ENCODE measurements at places on chromosomes 13 and 19.

- DNase-seq, result no peak
These were observed 50.0 kb upstream of the WDFY2 start for GRCh38 chr13:51534041-51534817.

DNA sequence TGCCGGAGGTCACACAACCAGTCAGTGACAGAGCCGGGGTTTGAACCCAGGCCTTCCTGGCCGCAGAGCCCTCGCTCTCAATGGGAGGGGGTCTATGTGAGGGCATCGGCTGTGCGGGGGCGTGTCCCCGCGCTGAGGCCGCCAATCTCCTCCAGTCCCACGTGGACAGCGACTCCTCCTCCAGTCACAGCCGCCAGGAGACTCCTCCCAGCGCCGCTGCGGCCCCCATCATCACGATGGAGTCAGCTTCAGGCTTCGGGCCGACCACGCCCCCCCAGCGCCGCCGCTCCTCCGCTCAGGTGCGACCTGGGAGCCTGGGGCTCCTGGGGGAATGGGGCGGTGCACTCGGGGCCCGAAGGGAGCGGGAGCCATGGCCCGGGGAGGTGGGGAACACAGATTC, 6.0 kb downstream of the SPRED3 start:
- DNase-seq, result peak; percentile 51

GRCh38 chr19:38669552-38669951, 22.1 kb downstream of the ACTN4 start:
- DNase-seq, result no peak

- DNase-seq, result no peak
These were observed 6.5 kb downstream of the ARHGEF18 start for GRCh38 chr19:7355151-7355820.

GRCh38 chr13:38013676-38014075, 144.1 kb upstream of the TRPC4 start:
- no peak for DNase-seq

GRCh38 chr19:14400951-14401431, 18.1 kb downstream of the DDX39A start:
- no peak for DNase-seq

DNA sequence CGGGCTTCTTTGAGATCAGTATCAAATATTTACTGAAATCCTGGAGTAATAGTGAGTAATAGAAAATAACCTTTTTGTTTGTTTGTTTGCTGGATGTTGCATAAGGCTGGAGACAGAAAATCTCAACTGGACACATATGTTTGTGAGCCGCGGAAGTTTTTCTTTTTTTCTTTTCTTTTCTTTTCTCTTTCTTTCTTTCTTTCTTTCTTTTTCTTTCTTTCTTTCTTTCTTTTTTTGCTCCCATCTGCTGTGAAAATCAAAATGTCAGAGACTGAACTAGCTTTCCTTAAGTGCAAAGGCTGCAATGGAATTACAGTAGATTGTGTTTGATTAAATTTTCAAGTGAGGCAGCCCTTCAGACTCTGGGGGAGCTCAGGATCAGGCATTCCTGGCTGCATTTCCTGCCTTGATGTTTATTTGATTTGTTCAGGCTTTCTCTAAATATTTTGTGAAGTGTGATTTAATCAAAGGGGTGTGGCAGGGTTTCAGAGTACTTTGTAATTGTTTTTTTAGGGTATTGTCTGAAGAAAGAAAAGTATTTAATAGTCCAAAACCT, 319 bp downstream of the FRY start:
- no peak for DNase-seq

DNA sequence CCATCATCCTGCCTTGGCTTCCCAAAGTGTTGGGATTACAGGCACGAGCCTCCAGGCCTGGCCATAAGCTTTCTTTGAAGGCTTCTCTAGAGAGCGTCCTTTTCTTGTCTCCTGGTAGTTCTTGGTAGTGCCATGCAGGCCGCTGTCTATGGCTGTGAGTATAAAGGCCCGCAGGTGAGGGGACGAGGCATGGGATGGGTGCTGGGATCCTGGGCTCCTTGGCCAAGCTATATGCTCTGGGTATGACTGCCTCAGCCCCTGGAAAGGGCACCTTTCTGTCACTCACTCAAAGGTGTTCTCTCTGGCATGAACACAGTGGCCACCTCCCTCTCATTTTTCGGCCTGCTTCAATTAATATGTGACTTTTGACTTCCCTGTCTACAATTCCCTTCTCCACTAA, 6.3 kb upstream of the ABCC4 start:
- DNase-seq, result no peak

DNA sequence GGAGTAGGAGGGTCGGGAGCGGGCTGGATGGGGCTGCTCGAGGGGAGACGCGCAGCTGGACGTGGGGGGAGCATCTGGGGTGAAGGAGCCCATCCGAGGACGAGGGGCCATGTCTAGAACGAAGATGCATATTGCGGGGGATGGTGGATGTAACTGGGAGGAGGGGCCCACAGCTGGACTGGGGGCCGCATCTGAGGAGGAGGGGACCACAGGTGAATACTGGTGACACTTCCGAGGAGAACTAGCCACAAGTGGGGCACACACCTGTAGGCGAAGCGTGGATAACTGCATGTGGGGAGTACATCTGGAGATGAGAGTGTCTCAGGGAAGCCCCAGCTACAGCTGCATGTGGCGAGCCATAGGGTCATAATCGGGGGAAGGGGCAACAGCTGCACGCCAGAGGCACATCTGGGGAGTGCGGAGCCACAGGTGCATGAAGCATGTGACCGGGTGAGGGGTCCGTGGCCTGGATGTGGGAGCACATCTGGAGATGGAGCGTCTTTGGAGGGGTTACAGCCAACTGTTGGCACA, 402 bp downstream of the ZSWIM9 start:
- DNase-seq, result no peak

DNA sequence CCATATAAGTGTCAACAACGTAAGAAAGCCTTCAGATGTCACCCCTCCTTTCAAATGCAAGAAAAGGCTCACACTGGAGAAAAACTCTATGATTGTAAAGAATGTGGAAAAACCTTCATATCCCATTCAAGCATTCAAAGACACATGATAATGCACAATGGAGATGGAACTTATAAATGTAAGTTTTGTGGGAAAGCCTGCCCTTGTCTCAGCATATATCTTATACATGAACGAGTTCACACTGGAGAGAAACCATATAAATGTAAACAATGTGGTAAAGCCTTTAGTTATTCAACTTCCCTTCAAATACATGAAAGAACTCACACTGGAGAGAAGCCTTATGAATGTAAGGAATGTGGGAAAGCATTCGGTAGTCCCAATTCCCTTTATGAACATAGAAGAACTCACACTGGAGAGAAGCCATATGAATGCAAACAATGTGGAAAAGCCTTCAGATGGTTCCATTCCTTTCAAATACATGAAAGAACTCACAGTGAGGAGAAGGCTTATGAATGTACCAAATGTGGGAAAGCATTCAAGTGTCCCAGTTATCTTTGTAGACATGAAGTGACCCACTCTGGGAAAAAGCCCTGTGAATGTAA, 11.1 kb downstream of the ZNF844 start:
- DNase-seq, result no peak

- DNase-seq, result no peak
These were observed 494.6 kb downstream of the DCT start for GRCh38 chr13:93984876-93985275.

DNA sequence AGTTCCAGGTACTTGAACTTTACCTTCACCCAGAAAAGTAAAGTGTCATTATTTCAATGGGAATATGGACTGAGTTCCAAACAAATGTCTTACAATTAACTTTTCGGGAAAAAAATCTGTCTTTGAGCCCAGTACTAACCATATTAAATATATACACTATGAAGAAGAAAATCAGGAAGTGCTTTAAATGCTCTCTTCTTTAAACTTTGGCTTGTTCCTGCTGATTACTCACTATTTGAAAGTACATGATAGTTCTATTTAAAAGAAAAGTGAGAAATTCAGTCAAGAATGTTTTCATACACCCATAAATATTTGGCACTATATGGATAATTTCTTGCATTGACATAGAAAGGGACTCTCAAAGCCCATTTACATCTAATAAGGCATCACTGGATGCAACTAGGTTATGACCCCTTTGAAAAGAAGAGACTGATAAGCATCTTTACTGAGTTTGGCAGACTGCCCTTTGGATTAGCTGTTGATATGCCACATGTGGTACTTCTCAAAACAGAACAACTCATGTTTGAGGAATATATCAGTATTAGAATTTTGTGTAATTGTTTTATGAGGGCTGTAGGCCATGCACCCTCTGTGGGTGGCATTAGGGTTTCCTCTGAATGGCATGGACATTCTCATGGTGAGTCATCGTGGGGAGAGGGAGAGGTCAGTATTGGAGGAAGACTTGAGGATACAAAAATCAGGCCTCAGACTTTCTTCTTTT, 25.0 kb upstream of the VWA8 start:
- no peak for DNase-seq

- DNase-seq, result no peak
These were observed 31.3 kb upstream of the FOXO1 start for GRCh38 chr13:40697711-40698110.

- no peak for DNase-seq
These were observed 97.0 kb upstream of the ANKRD10 start for GRCh38 chr13:111011899-111012298.

GRCh38 chr13:114065141-114065925, 67.1 kb downstream of the RASA3 start:
- peak; percentile 51 for DNase-seq

GRCh38 chr19:21321996-21322395, 7.2 kb downstream of the ZNF708 start:
- DNase-seq, result no peak

GRCh38 chr19:29785955-29786589, 25.7 kb upstream of the CCNE1 start:
- no peak for DNase-seq

GRCh38 chr13:35057858-35058257, 115.8 kb downstream of the NBEA start:
- no peak for DNase-seq

DNA sequence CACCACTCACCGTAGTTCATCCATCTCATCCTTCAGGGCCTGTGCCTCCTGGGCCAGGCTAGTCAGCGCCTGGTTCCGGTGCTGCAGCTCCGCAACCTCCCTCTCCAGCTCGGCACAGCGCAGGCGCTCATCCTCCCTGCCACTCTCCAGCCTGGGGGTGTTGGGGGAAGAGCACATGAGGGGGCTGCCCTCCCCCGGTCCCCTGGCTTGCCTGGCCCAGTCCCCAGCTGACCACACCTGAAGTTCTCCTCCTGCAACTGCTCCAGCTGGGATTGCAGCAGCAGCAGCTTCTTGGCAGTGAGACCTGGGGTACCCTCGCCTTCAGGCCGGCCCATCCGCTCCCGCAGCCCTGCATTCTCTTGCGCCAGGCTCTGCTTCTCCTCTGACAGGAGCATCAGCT, 4.4 kb downstream of the HOOK2 start:
- DNase-seq, result no peak

GRCh38 chr19:7926021-7926726, at the start of gene CTXN1:
CTXN1 (minus strand) TSS chr19:7926135; CDS start chr19:7925538, 597 bp downstream.
- DNase-seq, result peak; percentile 71

DNA sequence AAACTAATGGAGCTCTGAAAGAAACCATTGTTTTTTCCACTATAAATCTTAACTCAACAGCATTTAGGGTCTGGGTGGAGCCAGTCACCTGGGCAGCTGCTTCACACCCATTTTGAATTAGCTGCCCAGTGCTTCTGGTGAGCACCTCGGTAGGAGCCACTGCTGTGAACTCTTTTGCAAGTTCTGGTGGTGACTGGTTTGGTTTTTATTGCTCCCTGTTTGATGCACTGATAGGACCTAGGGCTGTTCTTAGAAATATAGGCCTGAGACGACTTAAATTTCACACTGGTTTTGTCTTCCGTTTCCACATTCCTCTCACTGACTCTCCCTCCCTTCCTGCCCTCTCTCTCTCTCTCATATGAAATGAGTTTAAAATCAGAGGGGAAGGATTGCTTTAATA, 103.9 kb downstream of the GGACT start:
- no peak for DNase-seq

DNA sequence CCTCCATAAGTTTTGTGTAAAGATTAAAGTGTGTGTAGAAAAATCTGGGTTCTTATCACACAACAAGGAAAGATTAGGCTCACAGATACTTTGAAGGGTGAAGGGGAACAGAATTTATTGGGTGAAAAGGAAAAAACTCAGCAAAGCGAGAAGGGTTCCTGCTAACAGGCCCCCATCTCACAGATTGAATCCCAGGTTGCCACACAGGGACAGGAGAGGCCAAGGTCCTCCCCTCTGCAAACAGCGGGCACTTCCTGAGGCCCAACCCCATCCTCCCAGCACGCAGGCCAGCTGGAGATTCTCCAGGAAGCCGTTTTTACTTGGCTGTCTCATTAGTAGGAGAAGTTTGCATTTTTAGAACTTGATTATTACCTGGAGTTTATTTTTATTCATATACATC, 15.2 kb upstream of the ERCC5 start:
- no peak for DNase-seq

DNA sequence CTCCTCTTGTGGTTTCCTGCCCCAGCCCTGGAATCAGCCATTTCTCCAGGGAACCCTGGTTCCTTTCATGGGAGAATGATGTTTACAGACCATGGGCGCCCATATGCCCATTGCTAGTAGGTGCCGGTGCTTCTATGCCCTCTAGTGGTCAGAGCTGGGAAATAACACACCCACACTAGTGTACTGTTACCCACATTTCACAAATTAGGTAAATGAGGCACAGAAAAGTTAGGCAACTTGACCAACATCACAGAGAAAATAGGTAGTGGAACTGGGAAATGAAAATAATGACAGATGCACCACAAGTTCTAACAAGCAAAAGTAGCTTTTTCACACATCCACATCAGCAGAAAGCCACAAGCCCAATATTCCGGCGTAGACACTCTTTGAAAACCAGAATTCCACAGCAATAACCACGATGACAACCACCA, 1.3 kb upstream of the CEACAM3 start:
- DNase-seq, result peak; percentile 42

GRCh38 chr19:55554302-55554701, 9.0 kb upstream of the SBK3 start:
- no peak for DNase-seq

- DNase-seq, result no peak
These were observed 740 bp upstream of the BEST2 start for GRCh38 chr19:12750851-12751250.

GRCh38 chr19:27905074-27905473, 1307.9 kb downstream of the UQCRFS1 start:
- DNase-seq, result no peak

- no peak for DNase-seq
These were observed 6.8 kb downstream of the SLC8A2 start for GRCh38 chr19:47464675-47465419.

- no peak for DNase-seq
These were observed 34.2 kb downstream of the ANKRD10 start for GRCh38 chr13:110880627-110881026.

- no peak for DNase-seq
These were observed 9.2 kb upstream of the WASF3 start for GRCh38 chr13:26548205-26548765.

GRCh38 chr13:21957833-21958232, 287.0 kb downstream of the FGF9 start:
- no peak for DNase-seq

GRCh38 chr13:101499406-101499805, 46.9 kb downstream of the ITGBL1 start:
- DNase-seq, result no peak

GRCh38 chr13:98222816-98223215, 45.7 kb upstream of the RNF113B start:
- no peak for DNase-seq
